GM19239 (cell line): ENCODE measurements at places on chromosomes 6 and 20.
A peak's percentile ranks its signal among the peaks of the same experiment; 100 is the strongest.

DNA sequence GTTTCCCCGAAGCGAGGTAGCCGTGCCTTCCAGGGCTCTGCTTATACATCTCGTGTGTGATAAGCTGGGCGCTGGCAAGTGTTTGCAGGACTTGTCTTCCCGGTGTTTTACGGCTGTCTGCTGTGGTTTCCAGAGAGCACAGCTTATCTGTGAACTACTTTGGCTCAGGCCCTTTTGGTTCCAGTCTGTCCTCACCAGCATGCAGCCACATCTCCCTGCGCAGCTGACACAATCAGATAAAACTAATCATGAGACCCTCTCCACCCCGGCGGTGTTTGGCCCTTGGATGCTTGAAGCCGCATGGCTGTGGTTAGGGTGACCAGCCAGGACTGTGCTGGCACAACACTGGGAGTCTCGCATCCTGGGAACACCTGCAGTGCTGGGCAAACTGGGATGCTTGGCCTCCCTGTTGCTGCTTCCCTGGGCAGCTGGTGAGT is 241.8 kb upstream of the FOXQ1 start:
- no peak for DNase-seq

DNA sequence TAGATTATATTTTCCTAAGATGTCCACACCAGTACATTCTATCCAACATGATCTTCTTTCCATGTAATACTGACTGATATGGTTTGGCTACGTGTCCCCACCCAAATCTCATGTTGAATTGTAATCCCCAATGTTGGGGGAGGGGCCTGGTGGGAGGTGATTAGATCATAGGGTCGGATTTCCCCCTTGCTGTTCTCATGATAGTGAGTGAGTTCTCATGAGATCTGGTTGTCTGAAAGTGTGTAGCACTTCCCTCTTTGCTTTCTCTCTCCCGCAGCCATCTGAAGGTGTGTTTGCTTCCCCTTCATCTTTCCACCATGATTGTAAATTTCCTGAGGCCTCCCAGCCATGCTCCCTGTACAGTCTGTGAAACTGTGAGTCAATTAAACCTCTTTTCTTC is 12.2 kb upstream of the HBS1L start:
- DNase-seq = no peak

GRCh38 chr20:42678895-42679294 is 510.8 kb downstream of the PTPRT start:
- DNase-seq = peak; percentile 4

DNA sequence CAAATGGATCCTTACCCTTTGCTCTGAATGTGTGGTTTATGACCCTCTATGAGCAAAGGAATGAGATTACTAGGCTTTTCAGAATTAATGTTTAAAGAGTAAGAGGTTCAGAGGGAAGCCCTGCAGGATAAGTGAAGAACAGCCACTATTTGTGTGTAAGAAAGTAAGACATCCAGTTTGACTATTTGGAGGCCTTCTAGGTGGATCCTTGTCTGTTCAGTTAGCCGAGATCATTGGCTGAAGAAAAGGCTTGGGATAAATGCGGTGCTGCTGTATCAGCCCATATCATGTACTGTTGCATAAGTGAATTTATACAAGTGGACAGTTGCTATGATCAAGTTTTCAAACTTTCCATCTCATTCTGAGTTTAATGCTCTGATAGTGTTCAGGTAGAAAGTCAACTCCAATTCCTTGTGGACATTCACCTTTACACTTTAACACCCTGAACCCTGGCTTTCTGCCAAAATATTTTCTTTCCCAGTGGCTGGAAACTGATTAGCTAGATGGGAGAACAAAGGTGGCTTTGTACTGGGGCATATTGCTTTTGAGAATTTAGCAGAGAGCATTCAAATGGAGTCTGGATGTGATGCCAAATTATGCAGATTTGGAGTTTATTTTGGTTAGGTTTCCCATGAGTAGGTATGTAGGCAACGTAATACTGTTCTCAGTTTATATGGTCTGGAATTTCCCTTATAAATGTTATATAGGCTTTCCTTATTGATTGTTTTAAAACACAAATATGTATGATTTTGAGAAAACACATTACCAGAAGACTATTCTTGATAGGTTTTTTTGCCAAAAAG is 15.0 kb downstream of the PARD6B start:
- DNase-seq = no peak

GRCh38 chr20:51712501-51713212 is 55.5 kb downstream of the ATP9A start:
- DNase-seq = no peak

DNA sequence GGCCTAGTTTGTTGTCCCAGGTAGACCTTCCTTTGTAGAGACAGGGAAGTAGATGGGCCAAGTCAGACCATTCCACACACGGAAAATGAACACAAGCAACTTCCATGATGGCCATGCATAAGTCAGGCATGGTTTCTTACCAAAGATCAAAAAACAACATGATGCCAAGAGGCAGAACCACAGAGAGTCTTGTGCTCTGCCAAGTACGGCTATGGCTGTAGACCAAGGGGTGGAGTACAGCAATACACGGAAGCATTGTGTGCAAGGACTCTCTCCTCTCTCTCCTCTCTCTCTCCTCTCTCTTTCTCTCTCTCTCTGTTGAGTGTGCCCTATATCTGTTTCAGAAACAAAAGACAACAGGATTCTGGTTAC is 4.8 kb upstream of the DUSP22 start:
- no peak for DNase-seq

GRCh38 chr6:135325624-135326424 is 144.7 kb downstream of the MYB start:
- no peak for DNase-seq
